ENCODE measurements at places on chromosomes 11 and 22. TPM values are rescaled to one million over a fixed set of nuclear protein-coding genes. Genes with fewer than 3 reads are reported as not detected.

Gene KRTAP5-4
- not detected for total RNA-seq

DNA sequence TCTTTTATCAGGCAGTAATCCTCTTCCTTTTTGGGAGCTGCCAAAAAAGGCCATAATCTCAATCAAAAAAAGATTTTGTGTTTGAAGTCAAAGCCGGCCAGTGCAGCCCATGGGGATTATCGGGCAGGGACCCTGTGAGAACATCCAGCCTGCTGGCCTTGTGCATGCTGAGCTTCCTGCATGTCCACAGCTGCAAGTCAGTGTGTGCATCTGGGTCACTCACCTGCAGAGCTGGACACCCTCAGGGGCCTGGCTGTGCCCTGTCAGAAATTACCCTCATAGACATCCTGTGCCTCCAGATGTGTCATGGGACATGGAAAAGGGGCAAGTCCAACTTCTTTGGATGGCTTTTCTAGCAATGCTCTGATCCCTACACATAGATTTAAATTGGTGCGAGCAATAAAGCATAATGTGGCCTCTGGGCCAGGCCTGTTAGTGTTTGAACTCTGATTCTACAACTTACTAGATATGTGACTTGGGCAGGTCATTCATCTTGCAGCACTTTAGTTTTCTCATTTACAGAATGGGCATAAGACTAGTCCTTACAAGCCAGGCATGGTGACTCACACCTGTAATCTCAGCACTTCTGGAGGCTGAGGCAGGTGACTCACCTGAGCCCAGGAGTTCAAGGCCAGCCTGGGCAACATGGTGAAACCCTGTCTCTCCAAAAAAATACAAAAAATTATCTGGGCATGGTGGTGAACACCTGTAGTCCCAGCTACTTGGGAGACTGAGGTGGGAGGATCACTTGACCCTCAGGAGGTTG, 81.6 kb upstream of the LARGE1 start:
- DNase-seq = no peak

Gene DNAJB7
- total RNA-seq = not detected

Gene TRIM49
- not detected for total RNA-seq

Gene ANO5
- 0.02 TPM for total RNA-seq

GRCh38 chr11:44627165-44627789, 61.8 kb downstream of the CD82 start:
- DNase-seq = no peak

Gene CARD16
- total RNA-seq = 16.1 TPM

GRCh38 chr11:80899381-80899780, 1458.6 kb upstream of the TENM4 start:
- peak; percentile 10 for DNase-seq

GRCh38 chr11:16194566-16194965, 161.8 kb downstream of the SOX6 start:
- DNase-seq = no peak

Gene ST14
- total RNA-seq = 0.10 TPM

Gene KCNE3
- not detected for total RNA-seq

GRCh38 chr11:66464916-66465315, 1.8 kb upstream of the PELI3 start:
- DNase-seq = no peak

DNA sequence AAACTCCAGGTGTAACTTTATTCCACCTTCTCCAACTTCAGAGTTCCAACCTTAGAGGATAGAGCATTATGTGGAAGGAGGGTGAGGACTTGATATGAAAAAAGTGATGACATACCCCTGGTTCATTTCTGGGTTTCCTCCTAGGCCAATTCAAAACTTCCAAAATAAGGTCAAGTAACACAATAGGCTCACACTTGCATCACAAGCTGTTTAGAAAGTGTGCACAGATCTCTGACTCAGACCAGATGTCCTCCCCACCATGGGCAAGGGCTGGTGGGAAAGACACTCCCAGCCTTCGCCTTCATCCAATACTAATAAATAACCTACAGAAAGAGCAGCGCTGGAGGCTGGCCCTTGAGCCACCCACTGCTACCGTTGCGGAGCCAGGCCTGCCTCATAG, 5.8 kb upstream of the BUD13 start:
- DNase-seq = no peak

GRCh38 chr11:66676282-66676919, 1.3 kb downstream of the RBM4B start:
- no peak for DNase-seq

- peak; percentile 48 for DNase-seq
Observed at GRCh38 chr11:2304506-2305139, 2.8 kb downstream of the TSPAN32 start.

- DNase-seq = no peak
Observed at GRCh38 chr11:34178209-34178821, 72.9 kb downstream of the NAT10 start.

- DNase-seq = peak; percentile 83
Observed at GRCh38 chr11:112881461-112881860, 79.8 kb upstream of the NCAM1 start.

DNA sequence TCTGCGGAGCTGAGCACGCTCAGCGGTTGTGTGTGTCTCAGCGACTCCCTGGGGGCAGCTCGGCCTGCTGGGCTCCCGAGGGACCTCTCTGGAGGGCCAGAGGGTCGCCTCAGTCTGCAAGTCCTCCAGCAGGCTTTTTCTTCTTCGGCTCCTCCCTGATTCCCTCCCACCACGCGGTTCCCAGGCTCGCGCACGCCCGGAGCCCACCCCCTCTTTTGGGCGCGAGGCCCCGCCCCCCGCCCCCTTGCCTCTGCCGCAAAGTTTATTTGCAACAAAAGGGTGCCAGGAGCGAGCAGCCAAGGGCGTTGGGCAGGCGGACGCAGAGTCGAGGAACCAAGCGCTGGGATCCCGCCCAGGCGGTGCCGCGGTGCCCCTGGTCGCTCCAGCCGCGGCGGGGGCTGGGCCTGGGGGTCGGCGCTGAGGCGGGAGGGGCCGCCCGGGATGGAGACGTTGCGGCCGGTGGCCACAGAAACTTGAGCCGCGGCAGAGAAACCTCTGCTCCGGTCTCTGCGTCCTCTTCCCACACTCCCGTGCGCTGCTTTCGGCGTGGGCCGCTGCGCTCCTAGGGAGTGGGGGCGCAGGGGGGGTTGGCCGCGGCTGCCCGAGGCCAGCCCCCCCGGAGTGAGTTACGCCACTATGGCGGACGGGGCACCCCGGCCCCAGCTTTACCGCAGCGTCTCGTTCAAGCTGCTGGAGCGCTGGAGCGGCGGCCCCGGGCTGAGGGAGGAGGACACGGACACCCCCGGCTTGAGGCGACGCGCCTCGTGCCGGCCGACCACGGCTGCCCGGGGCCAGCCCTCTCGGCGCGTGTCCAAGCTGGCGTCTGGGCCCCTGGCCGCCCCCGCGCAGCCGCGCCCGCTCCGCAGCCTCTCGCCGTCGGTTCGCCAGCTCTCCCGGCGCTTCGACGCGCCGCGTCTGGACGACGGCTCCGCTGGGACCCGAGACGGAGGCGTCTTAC, at the start of gene ARHGEF17:
TSS of gene ARHGEF17 (plus strand) at position 274 of the 958 bp plus-strand sequence. CDS start at position 637, 363 bp downstream.
- DNase-seq = peak; percentile 65

GRCh38 chr22:42747701-42748513, 27.2 kb upstream of the A4GALT start:
- peak; percentile 52 for DNase-seq

DNA sequence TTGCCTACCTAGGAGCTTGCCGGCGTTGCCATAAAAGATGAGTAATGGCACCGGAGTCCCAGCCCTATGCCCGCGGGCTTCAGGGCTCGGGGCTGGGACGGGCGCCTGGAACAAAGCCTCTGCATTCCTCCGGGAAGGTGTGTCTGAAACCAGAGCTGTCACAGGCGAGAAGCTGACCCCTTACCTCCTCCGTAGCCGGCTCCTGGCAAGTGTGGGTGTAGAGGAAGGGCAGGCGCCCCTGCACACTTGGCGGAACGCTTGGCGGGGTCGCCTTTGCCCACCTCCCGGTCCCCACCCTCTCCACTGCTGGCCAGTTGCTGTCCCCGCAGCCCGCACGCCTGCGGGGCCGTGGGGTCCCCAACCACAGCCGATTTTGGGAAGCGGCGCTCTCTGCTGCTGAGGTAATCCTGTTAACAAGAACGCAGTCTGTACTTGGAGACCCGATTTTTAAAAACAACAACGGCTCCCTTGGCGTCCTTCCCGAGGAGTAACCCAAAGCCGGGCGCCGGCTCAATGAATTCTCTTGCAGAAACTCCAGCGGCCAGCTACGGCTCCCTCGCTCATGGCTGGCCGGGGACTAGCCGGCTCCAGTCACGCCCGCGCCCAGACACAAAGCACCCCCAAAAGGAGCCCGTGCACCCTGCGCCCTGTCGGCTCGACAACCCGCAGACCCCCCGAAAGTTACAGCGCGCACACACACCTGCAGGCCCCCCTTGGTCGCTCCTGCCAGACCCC, 89.2 kb downstream of the PLEKHA7 start:
- DNase-seq = peak; percentile 22

DNA sequence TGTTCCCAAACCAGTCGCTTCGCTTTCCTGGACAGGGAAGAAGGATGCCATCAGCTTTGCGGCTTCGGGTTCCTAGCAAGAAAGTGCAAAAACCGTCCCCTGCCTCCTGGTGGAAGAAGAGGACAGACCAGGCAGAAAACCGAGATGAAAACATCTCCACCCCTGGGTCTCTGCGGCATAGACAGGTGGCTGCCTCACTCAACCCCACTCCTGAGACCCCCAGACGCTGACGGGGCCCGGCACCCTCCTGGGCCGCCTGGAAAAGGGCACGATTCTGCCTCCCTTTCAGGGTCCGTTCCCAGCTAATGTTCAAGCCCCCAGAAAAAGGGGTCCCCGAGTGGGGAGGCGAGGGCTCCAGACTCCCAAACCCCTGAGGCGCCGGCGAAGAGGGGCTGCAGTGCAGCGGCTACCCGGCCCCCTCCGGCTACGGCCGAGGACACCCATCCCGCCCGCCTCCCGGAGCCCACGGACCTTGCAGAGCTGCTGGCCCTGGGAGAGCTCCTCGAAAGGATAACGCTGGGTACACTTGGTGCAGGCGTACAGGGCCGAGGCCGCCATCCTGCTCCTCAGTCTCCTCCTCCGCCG, 569 bp downstream of the FAM76B start:
- DNase-seq = peak; percentile 19

GRCh38 chr11:13000721-13001120, 8.4 kb upstream of the RASSF10 start:
- no peak for DNase-seq

- no peak for DNase-seq
Observed at GRCh38 chr11:5507177-5507932, 2.4 kb downstream of the UBQLN3 start.

Gene CASP5
- total RNA-seq = not detected

GRCh38 chr22:32323513-32324164, 34.0 kb upstream of the RFPL3 start:
- DNase-seq = no peak

DNA sequence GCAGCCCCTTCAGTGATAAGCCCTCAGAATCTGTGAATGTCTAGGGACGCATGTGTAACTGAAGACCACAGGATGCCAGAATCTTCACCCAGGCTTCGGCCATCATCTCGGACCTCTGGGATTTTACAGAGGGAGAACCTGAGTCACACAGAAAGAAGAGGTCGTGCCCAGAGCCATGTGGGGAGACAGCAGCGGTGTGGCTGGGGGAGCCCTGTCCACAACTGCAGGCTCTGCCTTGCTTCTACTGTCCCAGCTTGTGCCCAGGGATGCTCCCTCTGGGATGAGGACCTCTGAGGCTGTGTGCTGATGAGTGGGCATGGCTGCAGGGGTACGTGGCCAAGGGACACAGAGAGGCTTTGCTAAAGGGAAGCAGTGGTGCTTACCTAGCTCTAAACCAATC, 582.0 kb downstream of the TBC1D22A start:
- DNase-seq = no peak
